HS-5 (cell line): ENCODE measurements at places on chromosomes 12 and 14.

- no peak for DNase-seq
These were observed 27.7 kb downstream of the FIGNL2 start for GRCh38 chr12:51820526-51821439.

DNA sequence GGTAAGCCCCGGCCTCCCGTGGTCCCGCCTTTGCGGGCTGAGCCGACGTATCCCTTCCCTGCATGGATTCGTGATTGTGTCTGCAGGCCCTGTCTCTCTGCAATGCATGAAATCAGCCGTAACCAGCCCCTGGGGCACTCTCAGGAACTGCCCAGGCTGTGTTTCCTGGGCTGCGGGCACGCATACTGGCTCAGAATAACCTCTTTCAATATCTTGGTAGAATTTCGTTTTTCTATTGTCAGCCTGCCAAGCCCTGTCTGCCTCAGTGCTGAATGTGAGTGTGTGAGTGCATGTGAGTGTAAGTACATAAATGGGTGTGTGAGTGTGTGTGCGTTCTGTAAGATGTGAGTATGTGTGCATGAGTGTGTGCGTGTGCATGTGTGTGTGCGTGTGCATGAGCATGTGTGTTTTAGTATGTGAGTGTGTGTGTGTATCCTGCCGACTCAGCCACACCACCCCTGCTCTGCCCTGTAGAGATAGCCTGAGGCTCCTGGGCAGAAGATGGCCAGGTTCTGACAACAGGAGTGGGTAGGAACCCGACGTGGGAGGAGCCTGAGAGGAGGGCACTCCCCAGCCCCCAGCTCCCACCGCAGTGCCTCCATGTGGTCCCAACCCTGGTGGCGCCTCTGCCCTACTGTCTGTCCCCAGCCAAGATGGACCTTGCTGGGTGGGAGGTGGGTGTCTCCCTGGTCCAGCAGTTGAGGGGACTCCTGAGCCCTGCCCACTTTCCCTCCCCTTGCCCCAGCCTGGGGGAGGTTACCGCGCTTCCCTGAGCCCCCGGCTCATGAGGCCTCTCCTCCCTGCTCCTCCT is 268.8 kb downstream of the ADGRD1 start:
- no peak for DNase-seq

- peak; percentile 86 for DNase-seq
These were observed 1.4 kb downstream of the ZNF385A start for GRCh38 chr12:54383041-54383609.

- DNase-seq: no peak
These were observed 6.1 kb upstream of the LRTM2 start for GRCh38 chr12:1814266-1814665.

DNA sequence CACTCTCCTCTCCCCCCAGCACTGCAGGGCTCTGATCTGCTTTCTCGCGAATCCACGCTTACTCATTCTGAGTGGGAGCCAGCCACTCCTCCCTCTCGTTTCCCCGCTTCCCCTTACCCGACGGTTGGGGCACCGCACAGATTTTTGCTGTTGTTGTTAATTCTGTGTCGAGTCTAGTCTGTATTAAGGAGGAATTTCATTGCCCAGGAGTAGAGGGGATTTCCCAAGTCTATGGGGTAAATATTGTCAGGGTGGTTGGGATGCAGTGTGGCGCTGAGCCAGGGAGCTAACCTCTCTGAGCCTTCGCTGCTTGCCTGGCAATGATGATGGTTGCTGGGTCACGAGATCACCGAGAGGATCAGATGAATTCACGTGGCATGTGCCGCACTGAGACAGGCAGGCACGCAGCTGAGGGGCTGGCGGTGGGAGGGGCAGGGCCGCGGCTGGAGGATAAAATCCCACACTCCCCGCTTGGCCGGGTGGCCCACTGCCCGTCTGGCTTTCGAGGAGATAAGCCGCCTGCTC is 18.5 kb downstream of the NCOR2 start:
- no peak for DNase-seq

DNA sequence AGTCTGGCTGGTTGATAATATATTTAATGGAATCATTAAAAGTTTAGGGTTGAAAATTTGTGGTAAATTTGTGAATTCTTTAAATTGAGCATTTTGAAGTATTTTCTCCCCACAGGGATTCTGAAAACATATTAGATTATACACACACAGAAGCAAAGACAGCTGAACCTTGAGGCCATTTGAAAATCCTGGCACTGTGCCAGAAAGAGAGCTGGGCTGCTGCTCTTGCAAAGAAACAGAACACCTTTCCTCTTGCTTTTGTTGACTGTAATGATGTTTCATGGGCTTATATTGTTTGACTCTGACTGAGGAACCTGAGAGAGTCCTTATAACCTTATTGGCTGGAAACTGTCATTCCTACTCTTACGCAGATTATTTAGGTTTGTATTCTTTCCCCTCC is 4.8 kb downstream of the RNF34 start:
- DNase-seq: no peak

DNA sequence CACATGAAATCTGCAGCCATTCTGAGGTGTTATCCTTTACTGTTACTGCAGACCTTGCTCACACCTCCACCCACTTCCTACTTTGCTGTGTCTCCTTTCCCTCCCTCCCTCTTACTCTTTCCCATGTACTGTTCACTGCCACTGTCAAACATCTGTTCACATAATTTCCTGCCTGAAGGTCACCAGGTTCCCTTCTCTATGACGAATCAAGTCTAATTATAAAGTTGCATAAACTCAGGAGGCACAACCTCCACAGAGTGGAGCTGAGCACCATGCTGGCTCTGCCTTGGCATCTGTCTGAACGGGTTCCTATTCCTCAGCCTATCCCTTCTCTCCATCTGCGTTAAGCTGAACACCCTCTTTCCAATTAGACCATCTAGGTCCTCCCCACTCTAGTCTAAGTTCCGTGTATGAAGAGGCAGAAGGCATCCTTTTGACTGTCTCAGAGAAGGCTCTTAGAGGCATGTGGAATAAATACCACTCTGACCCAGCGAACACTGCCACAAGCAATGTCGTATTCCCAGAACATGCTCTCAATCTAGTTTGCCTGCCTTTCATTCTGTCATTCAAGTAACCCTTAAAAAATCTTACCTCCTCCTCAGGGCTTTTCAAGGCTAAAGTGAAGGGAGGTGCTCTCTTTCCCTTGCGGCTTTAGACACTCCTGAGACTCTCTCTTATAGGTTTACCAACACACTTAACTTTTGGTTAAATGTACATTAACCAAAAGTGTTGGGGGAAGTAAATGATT is 48.7 kb downstream of the ACADS start:
- no peak for DNase-seq

DNA sequence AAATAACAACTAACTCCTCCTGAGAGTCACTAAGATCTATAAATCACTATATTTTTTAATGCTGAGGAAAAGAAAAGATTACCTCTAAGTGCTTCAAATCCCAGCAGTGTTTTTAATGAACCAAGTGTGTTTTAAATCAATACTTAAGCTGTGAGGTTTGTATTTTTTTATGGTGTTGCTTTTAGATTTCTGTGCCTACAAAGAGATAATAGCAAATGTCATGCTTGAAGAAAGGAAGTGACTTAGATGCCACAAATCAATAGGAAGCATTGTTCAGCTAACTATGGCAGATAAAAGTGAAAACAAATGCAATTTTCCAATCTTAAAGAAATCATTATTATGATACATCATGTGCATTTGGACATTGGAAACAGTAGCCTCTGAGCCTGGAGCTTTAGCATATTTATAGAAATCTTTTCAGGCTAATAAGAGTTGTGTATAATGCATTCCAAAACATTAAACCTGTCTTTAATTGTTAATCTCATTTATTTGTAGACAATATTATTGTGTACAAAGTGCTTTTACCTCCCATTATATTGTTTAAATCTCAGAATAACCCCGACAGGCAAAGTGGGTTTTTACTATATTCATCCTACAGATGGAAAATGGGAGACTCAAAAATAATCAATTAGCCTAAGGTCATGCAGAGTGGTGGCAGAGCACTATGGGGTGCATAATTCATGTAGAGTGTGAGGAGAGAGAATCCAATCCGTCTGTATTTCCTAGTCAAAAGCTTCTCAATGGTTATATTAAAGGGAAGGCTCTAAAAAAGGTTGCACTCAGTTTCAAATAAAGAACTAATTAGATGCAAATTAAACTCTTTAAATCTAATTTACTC is 486.2 kb downstream of the NAV3 start:
- no peak for DNase-seq

GRCh38 chr12:119841433-119842210 is 35.5 kb downstream of the CIT start:
- no peak for DNase-seq

GRCh38 chr14:96811985-96812667 is 14.9 kb downstream of the VRK1 start:
- DNase-seq: no peak

GRCh38 chr14:29584992-29585391 is 342.7 kb downstream of the PRKD1 start:
- DNase-seq: no peak

GRCh38 chr12:73384592-73384991 is 1112.4 kb downstream of the TRHDE start:
- DNase-seq: no peak

- DNase-seq: no peak
These were observed 207.5 kb upstream of the RTL1 start for GRCh38 chr14:101110729-101111619.

- no peak for DNase-seq
These were observed 44.7 kb upstream of the FBRSL1 start for GRCh38 chr12:132444957-132445883.

GRCh38 chr12:114012744-114013431 is 46.8 kb upstream of the RBM19 start:
- no peak for DNase-seq

GRCh38 chr12:132109741-132110140 is 34.4 kb downstream of the DDX51 start:
- DNase-seq: no peak

DNA sequence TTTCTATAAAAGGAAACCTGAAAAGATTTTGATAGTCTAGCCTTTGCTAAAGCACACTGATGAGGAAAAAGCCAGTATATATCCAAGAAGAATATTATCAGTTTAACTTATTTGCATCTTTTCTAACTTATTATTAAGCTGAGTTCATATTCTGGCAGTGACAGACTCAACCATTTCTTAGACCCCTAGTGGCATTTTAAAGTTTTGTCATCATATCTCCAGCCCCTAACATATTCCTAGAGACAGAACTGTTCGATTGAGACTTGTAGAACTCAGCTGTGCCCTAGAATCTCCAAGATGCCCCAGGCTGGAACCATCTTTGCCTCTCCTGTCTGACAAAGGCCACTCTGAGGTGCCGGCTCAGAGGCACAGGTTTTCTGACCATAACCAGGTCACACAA is 365.6 kb downstream of the NELL2 start:
- no peak for DNase-seq

DNA sequence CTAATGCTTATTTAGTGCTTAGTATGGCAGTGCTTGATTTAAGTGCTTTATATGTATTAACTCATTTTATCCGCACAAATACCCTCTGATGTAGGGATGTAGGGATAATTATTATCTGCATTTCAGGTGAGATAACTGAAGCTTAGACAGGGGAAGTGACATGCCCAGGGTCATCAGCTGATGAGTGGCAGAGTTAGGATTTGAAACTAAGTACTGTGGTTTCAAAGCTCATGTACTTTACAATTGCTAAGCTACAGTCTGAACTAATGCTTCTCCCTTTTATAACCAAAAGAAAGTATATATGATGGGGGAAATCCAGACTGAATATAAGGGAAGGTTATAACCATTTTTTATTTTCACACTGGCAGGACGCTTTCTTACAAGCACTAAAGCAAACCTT is 229.6 kb upstream of the NAV3 start:
- no peak for DNase-seq

GRCh38 chr14:92994131-92994676 is 71.3 kb downstream of the CHGA start:
- DNase-seq: no peak

GRCh38 chr12:58204071-58204470 is 262.7 kb downstream of the ATP23 start:
- no peak for DNase-seq

DNA sequence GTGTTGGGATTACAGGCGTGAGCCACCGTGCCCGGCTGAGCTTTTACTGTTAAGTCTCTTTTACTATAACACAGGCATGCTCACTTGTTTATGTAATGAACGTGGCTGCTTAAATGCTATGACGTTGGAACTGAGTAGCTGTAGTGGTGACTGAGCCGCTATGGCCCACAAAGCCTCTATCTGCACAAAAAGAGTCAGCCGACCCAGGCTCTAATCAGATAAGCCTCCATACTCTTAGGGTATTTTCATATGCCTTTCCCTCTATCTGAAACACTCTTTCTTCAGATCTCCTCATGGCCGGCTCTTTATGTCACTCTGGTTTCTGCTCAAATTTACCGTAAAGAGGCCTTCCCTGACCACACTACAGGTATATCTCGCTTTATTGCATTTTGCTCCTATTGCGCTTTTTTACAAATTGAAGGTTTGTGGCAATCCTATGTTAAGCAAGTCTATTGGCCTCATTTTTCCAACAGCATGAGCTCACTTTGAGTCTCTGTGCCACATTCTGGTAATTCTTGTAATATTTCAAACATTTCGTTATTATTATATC is 8.0 kb downstream of the SLC2A14 start:
- no peak for DNase-seq

DNA sequence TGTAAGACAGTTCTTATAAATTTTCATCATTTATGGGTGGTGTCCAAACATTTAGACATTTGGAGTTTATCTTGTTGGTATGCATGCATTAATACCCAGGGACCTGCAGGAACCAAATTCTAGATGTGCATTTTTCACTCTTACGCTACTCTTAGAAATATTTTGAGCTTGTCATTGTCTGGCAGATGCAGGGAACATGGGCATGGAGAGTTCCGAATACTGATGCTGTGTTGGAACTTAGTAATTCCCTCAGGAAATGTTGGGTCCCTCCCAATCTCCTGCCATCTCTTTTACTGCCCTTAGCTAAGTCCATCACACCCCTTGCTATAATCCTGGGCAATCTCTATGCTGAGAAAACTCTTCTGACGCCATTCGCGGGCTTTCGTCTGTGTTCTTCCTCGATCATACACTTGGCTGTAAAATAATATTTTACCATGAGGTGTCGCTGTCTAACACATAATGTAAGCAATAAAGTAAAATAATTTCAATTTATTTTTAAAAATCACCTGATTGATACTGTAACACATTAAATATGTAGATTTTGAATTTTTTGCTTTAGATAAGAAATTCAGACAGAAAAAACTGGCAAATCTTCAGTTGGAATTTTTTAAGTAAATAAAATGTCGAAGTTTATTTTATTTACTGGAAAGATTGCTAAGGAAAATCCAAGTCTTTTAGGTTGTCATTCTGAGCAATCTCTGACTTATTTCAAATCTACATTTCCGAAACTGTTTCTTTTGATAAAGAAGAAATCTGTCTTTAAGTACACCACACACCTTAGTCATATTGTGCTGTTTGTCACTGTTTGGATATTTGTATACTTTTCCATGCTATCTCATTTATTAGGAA is 304.1 kb upstream of the SSTR1 start:
- DNase-seq: no peak

DNA sequence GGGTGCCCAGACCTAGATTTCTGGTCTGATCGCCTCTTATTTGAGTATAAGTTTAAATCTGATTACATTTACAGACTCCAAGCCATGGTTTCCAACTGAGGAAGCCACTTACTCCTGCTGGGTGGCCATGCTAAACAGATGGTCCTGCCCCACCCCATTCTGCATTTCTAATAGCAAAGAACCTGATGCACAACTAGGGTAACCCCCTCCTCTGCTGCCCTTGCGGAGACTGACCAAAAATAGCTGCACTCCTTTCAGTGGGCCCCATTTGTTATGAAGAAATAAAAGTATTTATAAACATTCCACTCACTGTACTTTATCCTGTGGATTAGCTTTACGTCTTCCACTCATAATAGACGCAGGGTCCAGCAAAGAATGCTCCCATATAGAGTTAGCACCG is 6.8 kb downstream of the GIT2 start:
- DNase-seq: no peak
